ENCODE measurements at places on chromosomes 13 and 19. TPM values are rescaled to one million over a fixed set of nuclear protein-coding genes. Genes with fewer than 3 reads are reported as not detected.
A peak's percentile ranks its signal among the peaks of the same experiment; 100 is the strongest.

- peak; percentile 72 for DNase-seq
These were observed 310.6 kb downstream of the FGF14 start for GRCh38 chr13:102091231-102091630.

GRCh38 chr19:16628984-16629691 lies 1.1 kb upstream of the MED26 start:
- DNase-seq, result peak; percentile 57

LYPD5 gene
- not detected for total RNA-seq

ZNF439 gene
- 4.0 TPM for total RNA-seq

Measured in A673 (cell line).